ENCODE measurements at places on chromosomes 13 and 19. TPM values are rescaled to one million over a fixed set of nuclear protein-coding genes. Genes with fewer than 3 reads are reported as not detected.
A peak's percentile ranks its signal among the peaks of the same experiment; 100 is the strongest.

REEP6 gene
- total RNA-seq, result 6.3 TPM

POLD1 gene
- 50.7 TPM for total RNA-seq

HNRNPL gene
- total RNA-seq, result 208 TPM

CGB8 gene
- total RNA-seq, result 21.3 TPM

OR4F17 gene
- not detected for total RNA-seq

NCAN gene
- total RNA-seq, result not detected

ZNF600 gene
- total RNA-seq, result 7.4 TPM

DNA sequence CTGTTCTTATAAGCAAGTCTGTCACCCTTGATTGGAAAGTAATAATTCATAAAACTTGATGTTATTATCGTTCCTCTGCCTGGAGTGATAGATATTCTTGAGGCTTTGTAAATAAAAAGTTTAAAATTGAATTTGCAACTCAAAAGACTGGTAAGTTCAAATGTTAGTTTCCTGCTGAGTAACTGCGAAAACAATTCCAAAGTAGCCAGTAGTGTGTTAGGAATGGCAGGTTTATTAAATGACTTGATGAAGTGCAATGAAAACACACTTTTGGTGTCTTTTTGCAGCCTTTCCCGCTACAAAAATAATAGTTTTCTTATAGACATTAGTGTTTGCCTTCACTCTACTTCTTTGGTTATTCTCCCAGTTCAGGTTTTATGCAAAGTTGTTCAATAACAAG, 299.3 kb downstream of the DLEU7 start:
- no peak for DNase-seq

DNA sequence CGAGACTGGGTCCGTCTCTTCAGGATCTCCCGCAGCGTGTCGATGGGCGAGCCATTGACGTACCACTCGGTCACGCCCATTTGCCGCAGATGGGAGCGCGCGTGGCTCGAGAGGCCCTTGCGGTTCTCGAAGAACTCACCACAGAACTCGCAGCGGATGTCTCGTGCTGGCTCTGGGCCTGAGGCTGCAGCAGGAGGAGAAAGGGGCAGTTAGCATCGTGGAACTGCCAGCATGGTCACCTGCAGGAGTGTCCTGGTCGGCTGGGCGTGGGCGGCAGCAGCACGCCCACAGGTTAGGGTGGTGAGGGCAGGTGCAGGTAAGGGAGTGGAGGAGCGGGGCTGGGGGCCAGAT, 8.5 kb upstream of the AKAP8L start:
- no peak for DNase-seq

GRCh38 chr13:73717632-73718031, 416.6 kb downstream of the KLF12 start:
- peak; percentile 65 for DNase-seq

- peak; percentile 1 for DNase-seq
These were observed 64.8 kb upstream of the ZNF85 start for GRCh38 chr19:20858218-20858617.

DNA sequence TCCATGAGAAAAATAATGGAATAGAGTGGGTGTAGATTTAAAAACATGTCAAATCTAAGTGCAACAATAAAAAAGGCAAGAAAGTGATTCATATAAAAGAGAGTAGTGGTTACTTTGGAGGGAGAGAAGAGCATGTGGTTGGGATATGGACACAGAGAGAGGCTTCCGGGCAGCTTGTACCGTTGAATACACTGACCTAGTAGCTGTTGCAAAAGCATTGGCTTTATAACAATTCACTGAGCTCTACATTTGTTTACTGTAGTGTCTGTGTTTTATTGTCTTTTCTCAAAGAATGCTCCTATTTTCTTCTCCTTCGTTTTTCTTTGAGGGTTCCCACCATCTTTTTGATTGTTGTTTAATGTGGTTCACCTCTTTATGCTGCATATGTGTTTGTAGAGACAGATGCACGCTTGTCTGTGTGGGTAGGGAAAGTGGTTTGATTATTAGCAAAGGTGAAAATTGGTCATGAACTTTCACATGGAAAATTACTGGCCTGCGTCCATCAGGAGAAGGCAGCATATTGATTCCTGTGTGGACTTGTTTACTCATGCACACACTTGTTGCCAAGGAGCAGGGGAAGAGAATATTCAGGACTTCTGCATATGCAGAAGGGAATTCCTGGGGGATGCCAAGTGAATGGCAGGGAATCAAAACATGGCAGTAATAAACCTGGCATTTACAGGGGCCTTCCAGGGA, 29.9 kb upstream of the IRS2 start:
- DNase-seq, result peak; percentile 44

DNA sequence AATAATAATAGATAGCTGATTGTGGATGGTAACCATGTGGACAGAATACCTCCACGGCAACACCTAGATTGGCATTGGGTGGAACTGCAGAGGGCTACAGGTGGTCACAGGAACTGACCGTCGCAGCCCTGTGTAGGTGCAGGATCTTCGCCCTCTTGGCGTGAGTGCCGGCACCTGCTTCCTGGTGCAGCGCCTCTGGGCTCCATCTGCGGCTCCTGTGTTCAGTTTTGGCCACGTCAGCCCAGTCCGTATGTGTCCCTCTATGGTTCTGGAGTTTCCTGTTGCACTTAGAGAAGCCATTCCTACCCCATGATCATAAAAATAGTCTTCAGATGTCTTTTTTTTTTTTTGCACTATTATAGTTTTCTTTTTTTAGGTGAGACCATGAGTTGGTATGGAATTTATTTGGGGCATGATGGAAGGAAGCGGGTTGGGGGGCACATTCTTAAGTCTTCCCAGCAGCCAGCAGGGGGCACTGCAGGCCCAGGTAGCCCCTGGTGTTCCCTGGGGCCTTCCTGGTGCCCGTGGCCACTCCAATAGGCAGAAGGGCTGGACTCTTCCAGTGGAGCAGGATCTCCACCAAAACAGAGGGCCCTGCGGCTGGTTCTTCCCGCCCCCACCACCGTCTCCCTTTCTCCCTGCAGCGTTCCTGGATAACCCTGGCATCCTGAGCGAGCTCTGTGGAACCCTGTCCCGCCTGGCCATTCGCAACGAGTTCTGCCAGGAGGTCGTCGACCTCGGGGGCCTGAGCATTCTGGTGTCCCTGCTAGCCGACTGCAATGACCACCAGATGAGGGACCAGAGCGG, 10.1 kb upstream of the SLC25A42 start:
- DNase-seq, result peak; percentile 37

DNA sequence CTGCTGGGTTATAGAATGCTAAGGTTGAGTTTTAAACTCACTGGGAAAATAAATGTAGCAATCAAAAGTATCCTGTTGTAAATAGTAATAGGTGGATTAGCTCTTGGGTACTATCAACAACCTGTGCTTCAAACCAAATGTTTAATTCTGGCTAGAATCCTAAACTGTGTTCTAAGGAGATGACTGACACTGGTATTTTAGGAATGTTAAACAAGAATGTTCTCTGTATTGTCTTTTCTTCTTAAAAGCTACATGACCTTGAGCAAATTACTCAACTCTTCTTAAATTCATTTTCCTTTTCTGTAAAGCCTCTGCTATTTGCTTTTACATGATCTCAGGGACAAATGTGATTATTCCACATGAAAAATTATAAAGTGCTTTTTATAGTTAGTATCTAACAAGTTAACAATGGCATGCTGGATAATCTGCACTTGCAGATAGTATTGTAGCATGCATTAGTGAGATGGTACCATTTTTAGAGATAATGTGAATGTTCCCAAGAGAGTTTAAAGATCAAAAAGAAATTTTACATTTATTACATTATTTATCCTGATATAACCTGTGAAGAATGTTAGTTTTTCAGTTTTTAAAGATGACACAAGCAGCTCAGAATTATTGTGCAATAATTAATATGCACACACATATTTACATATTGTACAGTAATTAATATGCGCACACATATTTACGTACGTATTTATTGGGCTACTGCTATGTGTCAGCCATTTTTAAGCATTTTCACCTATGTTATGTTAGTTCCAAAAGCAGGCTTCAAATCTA, 13.6 kb upstream of the EPSTI1 start:
- peak; percentile 78 for DNase-seq

DNA sequence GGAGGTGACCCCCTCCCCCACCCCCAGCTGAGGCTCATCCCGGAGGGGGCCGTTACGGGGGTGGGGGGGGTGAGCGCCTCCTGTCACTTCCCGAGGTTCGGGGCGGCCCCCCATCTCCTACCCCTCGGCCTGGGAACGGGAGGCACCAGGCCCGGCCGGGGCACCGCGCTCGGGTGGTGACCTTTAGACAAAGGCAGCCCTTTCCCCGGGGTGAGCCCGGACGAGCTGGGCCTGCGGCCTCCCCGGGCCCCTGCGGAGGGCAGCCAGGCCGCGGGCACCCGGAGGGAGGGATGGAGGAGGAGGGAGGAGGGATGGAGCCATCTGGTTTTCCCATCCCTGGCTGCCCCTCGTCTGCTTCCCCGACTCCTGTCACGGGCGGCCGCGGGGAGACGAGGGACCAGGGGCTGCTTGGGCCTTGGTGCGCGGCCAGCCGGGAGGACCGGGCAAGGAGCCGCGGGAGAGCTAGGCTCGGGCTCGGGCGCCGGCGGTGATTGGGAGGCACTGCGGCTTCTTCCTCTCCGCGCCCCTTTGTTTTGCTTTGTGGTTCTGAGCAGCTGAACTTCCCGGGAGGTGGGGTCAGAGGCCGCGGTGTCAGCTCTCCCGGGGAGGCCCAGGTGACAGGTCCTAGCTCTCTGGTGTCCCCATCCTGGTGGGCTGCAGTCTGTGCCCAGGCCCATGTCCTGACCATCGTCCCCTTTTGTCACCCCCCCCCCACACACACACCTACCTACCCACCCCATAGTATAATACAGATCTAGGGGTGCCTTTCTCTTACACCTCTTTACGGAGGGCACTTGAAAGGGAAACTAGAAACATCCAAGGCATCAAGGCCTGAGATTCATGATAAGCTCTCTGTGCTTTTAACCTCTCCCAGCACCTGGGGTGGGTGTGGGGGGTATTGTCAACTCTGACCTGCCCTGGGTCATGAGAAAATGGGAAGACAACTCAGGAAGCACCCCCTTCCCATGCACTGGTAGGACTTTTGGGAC, 1.3 kb downstream of the BICRA start:
- peak; percentile 68 for DNase-seq

DNA sequence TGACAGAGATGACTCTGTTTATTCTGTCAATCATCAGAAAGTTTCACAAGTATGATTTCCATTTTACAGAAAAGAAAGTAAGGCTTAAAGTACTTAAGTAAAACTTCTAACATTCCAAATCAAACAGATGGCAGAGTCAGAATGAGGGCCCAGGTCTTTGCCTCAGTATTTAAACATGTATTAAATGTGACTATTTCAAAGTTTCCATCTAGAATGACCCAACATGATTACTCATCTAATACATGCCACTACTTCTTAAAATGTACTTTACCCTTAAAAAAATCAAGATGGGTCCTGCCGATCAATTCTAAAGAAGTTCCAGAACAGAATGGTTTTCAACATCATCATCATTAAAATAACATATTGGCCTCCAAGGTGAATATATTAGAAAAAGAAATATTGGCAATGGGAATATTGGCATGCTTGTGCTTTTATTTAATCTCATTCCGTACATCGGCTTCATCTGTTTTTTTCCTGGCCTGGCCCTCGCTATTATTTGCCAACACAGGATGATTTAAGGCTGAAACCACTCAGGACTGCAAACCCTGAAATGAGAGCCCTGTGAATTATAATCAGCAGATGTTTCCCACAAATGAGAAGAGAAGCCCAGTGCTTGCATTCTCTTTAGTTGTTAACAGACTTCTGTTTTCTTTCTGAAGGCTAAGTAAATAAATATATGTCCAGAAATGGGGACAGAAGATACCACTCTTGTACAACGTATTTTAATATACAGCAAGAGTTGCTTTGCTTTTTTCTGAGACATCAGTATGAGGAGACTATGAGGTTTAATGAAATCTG, 340.0 kb downstream of the DNAJC15 start:
- DNase-seq, result no peak

GRCh38 chr13:28747851-28748250, 29.1 kb upstream of the SLC46A3 start:
- DNase-seq, result no peak

DNA sequence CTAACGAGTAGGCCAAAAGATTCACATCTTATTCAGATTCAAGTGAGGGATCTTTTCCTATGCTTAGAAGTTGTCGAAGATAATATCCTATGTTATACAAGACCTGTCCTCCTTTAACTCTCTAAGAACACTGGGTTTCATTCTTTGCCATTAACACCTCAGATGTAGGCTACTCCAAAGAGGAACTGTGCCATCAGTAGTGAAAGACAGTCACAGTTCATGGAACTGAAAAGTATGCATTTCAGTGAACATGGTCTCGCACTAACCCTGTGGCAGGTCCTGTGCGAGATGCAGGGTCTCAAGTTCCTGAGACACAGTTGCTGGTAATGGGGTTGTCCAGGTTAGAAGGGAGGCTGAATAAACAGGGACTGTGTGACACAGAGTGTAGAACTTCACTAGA, 4.1 kb downstream of the LGALS16 start:
- no peak for DNase-seq

DNA sequence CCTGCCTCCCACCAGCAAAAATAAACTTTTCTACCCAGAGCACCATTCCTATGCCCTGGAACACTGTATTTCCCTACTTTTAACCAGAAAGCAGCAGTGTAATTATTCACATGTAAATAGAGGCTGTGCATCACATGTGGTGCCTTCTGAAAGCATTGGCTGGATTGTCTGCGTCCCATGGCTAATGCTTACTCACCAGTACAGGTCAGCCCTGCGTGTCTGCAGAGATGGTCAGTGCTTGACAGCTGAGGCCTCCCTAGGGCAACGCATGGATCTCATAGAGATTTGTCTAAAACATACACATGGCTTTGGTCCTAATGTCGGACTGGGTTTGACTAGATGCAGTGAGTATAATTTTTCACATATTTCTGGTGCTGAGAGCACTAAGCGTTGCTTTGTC, 64.2 kb downstream of the DPY19L3 start:
- DNase-seq, result no peak

DNA sequence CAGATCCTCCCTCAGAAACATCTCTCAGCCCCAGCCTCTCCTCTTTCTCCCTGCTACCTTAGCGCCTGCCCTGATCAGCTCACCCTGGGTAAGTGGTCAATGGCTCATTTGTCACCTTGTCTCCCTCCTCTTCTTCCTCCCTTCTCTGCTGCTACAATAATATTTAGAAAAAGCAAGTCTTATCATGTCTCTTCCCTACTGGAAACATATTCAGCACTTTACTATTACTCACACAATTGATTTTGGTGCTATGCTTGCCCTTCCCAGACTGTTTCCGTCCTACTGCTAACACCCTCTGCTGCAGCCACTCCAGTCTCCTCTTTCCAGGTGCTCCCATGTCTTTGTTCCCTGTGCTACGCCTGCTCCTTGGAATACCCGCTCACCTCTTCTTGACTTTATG, 35.8 kb downstream of the ESD start:
- DNase-seq, result no peak

DNA sequence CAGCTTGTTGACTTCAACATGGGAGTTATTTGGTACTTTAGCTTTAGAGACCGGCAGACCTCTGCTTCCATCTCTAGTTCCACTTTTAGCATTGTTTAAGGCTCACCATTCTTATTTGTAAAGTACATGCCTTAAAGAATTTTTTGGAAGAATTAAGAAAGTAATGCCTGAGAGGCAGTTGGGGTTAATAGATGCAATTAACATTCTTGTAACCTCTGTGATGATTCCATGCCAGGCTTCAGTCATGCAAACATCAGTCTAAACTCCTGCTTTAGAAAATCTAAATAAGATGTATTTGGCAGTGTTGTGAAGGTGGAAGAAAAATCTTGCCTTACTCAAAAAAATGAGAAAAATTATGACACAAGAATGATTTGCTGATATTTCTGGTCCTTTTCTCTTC, 79.9 kb upstream of the UBAC2 start:
- no peak for DNase-seq
